Dermis lymphatic vessel endothelial cell (primary cell): ENCODE measurements at places on chromosomes 2 and 18. TPM values are rescaled to one million over a fixed set of nuclear protein-coding genes. Genes with fewer than 3 reads are reported as not detected.

Gene C1GALT1C1L
- total RNA-seq, result 0.09 TPM in 1 of 2 replicates, not detected in the other

Gene NPAS2
- total RNA-seq, result 3.3 and 5.4 TPM in 2 replicates

Gene PTPRN
- total RNA-seq, result not detected in 2 replicates

Gene NEU2
- not detected in 2 replicates for total RNA-seq

Gene IL1R1
- 40.5 and 49.8 TPM in 2 replicates for total RNA-seq

Gene NDUFB3
- 77.5 and 80.5 TPM in 2 replicates for total RNA-seq

Gene RAX
- not detected in 2 replicates for total RNA-seq

Gene HOXD11
- total RNA-seq, result 0.11 TPM in 1 of 2 replicates, not detected in the other

Gene LANCL1
- 17.9 and 27.6 TPM in 2 replicates for total RNA-seq

Gene OXER1
- total RNA-seq, result not detected in 2 replicates

Gene ATP8B1
- total RNA-seq, result 20.4 and 31.9 TPM in 2 replicates

Gene DSG1
- not detected in 2 replicates for total RNA-seq

Gene EHD3
- total RNA-seq, result 6.6 and 10.8 TPM in 2 replicates

Gene TPO
- total RNA-seq, result not detected in 2 replicates

Gene APOB
- total RNA-seq, result under 0.01 TPM in 2 replicates

Gene SIGLEC15
- total RNA-seq, result not detected in 2 replicates

Gene ZSCAN30
- 8.6 and 9.0 TPM in 2 replicates for total RNA-seq

Gene FRZB
- total RNA-seq, result 0.43 TPM in 2 replicates

Gene C2orf15
- total RNA-seq, result 0.11 and 0.26 TPM in 2 replicates

Gene DLX1
- 0.09 TPM in 1 of 2 replicates, not detected in the other for total RNA-seq
